ENCODE measurements at places on chromosomes 6 and 20.

DNA sequence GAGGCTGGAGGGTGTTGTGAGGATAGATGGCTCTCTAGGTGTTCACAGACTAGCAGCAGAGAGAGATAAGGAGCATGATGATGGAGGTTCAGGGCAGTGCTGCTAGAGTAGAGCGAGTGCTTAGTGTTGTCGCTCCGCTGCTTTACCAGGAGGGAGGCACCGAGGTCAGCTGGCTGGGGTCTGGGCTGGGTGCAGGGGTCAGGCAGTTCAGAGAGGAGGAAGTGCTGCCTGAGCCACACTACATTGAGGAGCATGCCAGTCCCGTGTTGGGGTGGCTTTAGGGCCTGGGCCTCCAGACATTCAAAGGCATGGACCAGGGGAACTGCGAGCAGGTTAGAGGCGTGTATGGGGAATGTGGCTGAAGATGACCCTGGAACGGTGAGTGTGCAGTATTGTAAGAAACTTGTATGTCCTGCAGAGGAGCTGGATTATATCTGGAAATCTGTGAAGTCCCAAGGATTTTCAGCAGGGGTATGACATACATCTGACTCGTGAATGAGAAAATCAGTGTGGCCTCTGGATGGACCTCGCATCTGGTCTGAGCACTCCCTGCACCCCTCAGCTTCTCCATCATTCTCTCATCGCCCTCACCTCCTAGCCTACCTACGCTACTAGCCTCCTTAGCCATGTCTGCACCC lies 66.9 kb downstream of the IGF2R start:
- no peak for DNase-seq

- no peak for DNase-seq
Observed at GRCh38 chr6:9485992-9486391, 928.9 kb downstream of the TFAP2A start.

DNA sequence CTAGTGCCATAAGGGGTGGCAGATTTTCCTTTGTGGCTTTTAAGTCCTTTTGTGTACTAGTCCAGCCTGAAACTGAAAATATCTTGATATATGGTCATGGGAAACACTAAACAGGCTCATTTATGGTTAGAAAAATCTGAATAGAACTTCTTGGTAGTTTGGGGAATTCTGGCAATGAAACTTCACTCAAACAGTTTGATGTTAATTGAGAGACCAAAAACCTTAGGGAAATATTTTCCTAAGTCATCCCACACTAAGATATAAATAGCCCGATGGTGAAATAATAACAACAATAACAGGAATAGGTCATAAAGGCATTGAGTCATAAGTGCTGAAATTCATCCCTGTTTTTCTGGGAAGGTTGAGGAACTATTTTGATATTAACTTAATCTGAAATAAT lies 146.2 kb upstream of the SMLR1 start:
- no peak for DNase-seq

- DNase-seq, result no peak
Observed at GRCh38 chr6:20208687-20209378, 3.4 kb downstream of the MBOAT1 start.

GRCh38 chr20:63224412-63225081 lies 8.6 kb upstream of the YTHDF1 start:
- DNase-seq, result no peak

GRCh38 chr20:17457079-17457478 lies 74.1 kb downstream of the BFSP1 start:
- no peak for DNase-seq

GRCh38 chr6:113450061-113450465 lies 407.1 kb upstream of the MARCKS start:
- no peak for DNase-seq

- DNase-seq, result no peak
Observed at GRCh38 chr6:130500693-130501092, 134.9 kb downstream of the TMEM200A start.

DNA sequence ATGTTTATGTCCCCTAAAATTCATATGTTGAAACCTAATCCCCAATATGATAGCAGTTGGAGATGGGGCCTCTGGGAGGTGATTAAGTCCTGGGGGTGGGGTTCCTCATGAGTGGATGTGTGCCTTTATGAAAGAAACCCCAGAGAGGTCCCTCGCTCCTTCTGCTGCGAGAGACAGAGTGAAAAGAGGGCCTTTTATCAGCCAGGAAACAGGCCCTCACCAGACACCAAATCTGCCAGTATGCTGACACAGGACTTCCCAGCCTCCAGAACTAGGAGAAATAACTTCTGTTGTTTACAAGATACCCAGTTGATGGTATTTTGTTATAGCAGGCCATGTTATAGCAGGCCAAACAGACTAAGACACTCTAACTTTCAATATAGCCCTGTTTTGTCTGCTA lies 100.9 kb upstream of the NFATC2 start:
- DNase-seq, result no peak

DNA sequence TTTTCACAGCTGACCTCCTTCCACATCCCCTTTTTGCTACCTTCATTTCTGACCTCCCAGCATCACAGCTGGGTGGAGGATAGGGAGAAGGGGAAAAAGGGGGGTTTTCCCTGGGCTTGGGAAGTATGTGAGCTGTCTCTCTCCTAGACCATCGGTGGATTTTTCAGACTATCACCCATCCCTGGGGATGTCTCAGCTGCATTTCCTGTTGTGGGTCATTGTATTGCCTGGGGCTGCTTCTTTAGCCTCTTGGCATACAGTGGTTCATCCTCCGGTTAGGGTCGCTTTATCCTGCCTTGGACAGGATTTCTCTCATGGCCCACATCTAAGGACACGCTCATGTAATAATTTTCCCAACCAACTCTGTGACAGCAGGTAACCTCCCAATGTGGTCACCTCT lies 142.5 kb upstream of the ARG1 start:
- no peak for DNase-seq

Data from cardiac septum (tissue), 1 donor.